IPS DF 19.7 (cell line): ENCODE measurements at places on chromosomes 5 and 9.

DNA sequence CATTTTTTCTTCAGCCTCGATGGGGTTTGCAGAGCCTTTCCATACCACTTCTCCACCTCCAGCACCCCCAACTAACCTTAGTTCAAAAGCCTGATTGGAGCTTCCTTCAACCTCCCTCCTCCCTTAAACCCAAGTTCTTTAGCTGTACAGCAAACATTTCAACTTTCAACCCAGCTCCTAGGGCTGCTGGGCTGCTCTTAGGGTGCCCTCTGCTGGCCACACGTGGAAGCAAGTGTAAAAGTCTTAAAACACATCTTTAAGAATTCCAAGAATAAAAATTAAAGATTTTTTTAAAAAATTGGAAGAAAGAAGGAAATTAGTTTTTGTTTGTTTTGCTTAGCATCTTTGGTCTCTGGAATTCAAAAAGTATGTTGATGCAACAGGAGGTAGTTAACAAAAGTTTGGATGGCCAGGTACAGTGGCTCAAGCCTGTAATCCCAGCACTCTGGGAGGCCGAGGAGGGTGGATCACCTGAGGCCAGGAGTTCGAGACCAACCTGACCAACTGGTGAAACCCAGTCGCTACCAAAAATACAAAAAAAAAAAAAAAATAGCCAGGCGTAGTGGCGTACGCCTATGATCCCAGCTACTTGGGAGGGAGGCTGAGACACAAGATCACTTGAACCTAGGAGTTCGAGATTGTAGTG lies 15.5 kb upstream of the HSD17B3 start:
- no peak for DNase-seq

- DNase-seq, result no peak
Observed at GRCh38 chr5:172115541-172115982, 72.5 kb downstream of the STK10 start.

DNA sequence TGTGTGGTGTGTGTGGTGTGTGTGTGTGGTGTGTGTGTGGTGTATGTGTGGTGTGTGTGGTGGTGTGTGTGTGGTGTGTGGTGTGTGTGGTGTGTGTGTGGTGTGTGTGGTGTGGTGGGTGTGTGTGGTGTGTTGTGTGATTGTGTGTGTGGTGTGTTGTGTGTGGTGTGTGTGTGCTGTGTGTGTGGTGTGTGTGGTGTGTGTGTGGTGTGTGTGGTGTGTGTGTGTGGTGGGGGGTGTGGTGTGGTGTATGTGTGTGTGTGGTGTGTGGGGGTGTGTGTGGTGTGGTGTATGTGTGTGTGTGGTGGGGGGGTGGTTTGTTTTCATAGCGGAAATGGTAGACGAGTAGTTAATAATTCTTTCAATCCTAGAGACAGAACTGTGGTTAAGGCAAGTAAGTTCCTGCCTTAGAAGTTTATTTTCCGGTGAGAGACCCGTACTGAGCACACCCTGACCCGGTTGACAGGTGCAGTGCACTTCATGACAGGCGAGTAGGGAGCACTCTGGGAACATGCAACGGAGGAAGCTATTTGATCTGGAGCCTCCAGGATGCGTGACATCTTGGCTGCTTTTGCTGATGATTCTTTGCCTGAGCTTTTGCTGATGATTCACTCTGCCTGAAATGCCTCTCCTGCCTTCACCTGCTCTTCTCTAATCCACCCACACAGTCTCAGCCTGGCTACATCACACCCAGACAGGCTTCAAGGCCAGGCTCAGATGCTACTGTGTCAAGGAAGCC lies 21.7 kb upstream of the FAT2 start:
- no peak for DNase-seq

DNA sequence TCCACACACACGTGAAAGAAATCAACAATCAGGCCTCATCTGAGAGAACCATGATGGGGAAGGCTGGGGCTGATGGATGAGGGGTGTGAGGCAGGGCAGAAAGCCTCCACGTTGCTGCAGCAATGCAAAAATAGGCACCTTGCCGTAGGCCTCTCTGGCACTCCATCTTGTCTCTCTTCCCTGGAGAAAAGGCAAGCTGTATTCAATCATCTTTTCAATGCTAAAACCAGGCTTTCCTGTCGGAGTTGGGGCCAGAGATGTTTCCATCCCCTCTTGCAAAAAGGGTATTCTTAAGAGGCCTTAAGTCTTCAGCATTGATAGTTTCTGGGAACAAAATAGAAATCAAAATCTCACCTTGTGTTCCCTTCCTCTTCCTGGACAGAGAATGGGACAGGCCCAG lies 80.9 kb downstream of the THBS4 start:
- no peak for DNase-seq
